Activated B cell treated with CpG ODN at 0.5 μM for 24 hours (primary cell): ENCODE measurements at places on chromosomes 2 and 18. TPM values are rescaled to one million over a fixed set of nuclear protein-coding genes. Genes with fewer than 3 reads are reported as not detected.

DNA sequence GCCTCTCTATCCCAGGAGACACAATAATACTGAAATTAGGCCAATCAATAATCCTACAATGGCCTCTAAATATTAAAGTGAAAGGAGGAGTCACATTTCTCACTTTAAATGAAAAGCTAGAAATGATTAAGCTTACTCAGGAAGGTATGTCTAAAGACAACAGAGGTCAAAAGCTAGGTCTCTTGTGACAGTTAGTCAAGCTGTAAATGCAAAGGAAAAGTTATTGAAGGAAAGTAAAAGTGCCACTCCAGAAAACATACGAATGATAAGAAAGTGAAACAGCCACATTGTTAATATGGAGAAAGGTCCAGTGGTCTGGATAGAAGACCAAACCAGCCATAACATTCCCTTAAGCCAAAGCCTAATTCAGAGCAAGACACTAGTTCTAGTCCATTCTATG is 9.5 kb downstream of the SESTD1 start:
- no peak for DNase-seq

The PDCD1 gene
- 2.6 and 3.5 TPM in 2 replicates for total RNA-seq

- DNase-seq, result no peak
These were observed 142.9 kb upstream of the NCKAP5 start for GRCh38 chr2:133711201-133711600.

The PIK3C3 gene
- total RNA-seq, result 56.7 and 65.3 TPM in 2 replicates

The DNAJC5G gene
- not detected in 2 replicates for total RNA-seq

GRCh38 chr18:46629361-46629760 is 27.7 kb downstream of the LOXHD1 start:
- no peak for DNase-seq

DNA sequence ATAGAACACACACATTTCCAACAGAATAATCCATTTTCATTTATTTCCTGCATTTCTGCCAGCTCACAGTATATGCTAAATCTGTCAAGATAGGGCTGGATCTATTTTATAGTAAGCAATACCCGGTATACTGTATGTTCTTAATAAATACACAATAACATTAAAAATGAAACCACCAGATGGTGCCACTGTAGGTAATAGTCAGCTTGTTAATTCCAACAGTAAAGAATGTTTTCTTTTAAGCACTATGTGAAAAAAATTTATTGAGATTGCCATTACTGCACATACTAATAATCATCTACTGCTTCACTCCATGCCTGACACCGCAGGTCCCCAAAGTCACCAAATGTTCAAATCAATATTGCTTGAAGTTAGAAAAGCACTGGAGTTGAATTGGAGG is 131.5 kb upstream of the PGAP1 start:
- no peak for DNase-seq

The CDH7 gene
- not detected in 2 replicates for total RNA-seq

GRCh38 chr2:80053522-80054345 is 250.8 kb downstream of the LRRTM1 start:
- DNase-seq, result no peak

- no peak for DNase-seq
These were observed 123.3 kb upstream of the SH3BP4 start for GRCh38 chr2:234828382-234829073.

The HOXD4 gene
- not detected in 2 replicates for total RNA-seq
